ENCODE measurements at places on chromosomes 13 and 19. TPM values are rescaled to one million over a fixed set of nuclear protein-coding genes. Genes with fewer than 3 reads are reported as not detected.

TMC4 gene
- total RNA-seq: not detected

CEACAM16 gene
- total RNA-seq: not detected

NLRP9 gene
- not detected for total RNA-seq

RPL28 gene
- 1,100 TPM for total RNA-seq

ODAD3 gene
- total RNA-seq: 1.7 TPM

DCT gene
- total RNA-seq: 0.27 TPM

PGPEP1 gene
- 2.9 TPM for total RNA-seq

C19orf81 gene
- total RNA-seq: 5.3 TPM

LILRA1 gene
- not detected for total RNA-seq

ETV2 gene
- 4.9 TPM for total RNA-seq

KBTBD7 gene
- 5.9 TPM for total RNA-seq

ADM5 gene
- total RNA-seq: 1.4 TPM

PCDH20 gene
- total RNA-seq: 12.7 TPM

ZNF69 gene
- 4.1 TPM for total RNA-seq

PRR22 gene
- not detected for total RNA-seq

PLK5 gene
- total RNA-seq: not detected

APOC1 gene
- not detected for total RNA-seq

TMEM238 gene
- not detected for total RNA-seq

PRDX2 gene
- 6.7 TPM for total RNA-seq

SLC25A41 gene
- total RNA-seq: not detected

ADAMTSL5 gene
- total RNA-seq: 1.8 TPM

ANGPTL8 gene
- total RNA-seq: not detected

ENOX1 gene
- total RNA-seq: 0.86 TPM

NCCRP1 gene
- total RNA-seq: not detected

RINL gene
- 1.2 TPM for total RNA-seq

PDE4C gene
- 0.06 TPM for total RNA-seq

OLFM2 gene
- 11.1 TPM for total RNA-seq

PROZ gene
- not detected for total RNA-seq

CGB3 gene
- not detected for total RNA-seq

ATXN8OS gene
- total RNA-seq: not detected
